ENCODE measurements at places on chromosomes 12 and 14. TPM values are rescaled to one million over a fixed set of nuclear protein-coding genes. Genes with fewer than 3 reads are reported as not detected.
A peak's percentile ranks its signal among the peaks of the same experiment; 100 is the strongest.

Gene OAS1
- 53.4 TPM for total RNA-seq

DNA sequence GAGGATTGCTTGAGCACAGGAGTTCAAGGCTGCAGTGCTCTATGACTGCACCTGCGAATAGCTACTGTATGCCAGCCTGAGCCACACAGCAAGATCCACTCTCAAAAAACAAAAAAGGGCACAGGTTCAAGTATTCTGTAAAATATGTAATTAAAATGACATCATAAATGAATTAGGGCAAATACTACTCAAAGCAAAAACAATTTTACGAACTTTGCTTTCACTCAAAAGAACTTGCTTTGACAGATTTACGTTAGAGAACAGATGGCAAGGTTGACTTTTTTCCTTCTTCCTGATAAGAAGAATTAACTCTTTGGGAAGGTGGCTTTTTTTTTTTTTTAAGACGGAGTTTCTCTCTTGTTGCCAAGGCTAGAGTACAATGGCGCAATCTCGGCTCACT lies 44.0 kb upstream of the EAPP start:
- DNase-seq, result peak; percentile 3

- DNase-seq, result no peak
These were observed 84.6 kb downstream of the ARL6IP4 start for GRCh38 chr12:123064885-123065619.

Gene TAS2R19
- 2.8 TPM for total RNA-seq

DNA sequence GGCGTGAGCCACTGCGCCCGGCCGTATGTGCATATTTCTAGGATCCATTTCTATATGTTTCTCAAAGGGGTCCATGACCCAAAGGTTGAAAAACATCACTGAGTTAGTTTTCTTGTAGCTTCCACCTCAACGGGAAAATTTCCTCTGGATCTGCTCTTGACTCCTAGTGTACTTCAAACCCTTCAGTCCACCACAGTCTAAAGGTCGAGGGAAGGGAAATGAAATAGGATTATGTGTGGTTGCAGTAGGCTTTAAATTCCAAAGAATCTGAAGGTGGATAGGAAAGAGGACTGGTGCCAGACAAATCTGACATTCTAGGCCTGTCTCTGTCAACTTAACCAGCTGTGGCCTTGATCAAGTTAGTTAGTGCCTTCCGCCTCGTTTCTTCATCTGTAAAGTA lies 1.7 kb upstream of the SUOX start:
- DNase-seq, result no peak

DNA sequence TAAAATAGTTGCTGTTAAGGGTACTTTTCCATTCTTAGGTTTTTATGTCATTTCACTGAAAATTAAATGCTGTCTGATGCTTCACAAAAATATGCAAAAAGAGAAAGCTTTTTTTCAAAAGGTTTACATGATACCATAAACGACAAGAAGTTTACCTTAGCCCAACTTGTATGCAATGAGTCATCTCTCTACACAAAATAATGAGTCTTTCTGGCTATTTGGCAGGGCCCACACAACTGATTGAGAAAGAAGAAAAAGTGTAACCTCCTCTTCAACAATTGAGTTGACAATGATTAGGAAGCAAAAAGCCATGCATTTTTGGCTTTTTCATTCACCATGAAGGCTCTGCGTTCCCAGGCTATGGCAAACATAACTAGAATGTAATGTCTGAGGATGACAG lies 165.4 kb upstream of the CPNE8 start:
- DNase-seq, result no peak

DNA sequence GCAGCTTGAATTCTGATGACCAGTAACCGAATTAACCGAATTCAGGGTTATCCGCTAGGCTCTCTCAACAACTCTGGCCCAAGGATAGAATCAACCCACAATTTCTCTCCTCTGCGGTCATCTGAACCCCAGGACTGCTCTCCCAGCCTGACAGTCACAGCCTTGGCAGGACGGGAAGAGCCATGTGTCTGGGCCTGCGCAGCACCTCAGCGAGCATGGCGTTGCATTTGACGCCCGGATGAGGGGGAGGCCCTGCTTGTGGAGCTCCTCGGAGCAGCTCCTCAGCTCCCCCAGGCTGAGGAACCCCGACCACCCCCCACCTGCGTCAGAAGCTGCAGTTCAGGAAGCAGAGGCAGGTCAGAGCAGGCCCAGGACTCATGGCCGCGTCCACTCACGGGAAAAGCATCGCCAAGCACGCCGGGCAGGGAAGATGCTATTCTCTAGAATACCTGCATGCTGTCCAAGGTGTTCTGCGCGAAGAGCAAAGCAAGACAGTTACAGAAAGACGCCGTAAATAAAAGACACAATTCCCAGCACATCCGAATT lies 131.1 kb downstream of the PIWIL1 start:
- DNase-seq, result no peak

- DNase-seq, result no peak
These were observed 161.9 kb upstream of the WSCD2 start for GRCh38 chr12:107967170-107967569.

Gene KLRK1
- 1.7 TPM for total RNA-seq

Gene PRIMA1
- 1.3 TPM for total RNA-seq

Gene NEDD8
- 169 TPM for total RNA-seq
